ENCODE measurements at places on chromosomes 3 and 15.

DNA sequence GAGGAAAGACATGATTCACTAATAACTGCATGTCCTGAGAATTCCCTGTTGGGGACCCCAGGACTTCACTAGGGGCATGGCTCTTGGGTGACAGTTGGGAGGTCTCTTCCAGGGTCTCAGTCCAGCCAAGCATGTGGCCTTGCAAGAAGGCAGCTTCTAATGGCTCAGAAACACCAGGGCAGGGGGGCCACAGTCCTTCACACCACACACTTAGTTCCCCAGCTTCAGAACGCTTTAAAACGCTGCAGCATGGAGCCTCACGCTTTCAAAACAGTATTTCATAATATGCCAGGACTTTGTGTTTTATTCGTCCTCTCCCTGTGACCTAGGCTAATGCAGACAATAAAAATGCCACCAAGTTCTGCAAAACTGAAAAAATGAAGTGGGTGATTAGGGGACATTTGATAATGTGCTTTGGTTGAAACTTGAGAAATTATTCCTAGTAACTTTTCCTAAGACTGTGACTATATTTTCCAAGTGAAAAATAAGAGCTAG lies 48.4 kb upstream of the LIMD1 start:
- no peak for DNase-seq

DNA sequence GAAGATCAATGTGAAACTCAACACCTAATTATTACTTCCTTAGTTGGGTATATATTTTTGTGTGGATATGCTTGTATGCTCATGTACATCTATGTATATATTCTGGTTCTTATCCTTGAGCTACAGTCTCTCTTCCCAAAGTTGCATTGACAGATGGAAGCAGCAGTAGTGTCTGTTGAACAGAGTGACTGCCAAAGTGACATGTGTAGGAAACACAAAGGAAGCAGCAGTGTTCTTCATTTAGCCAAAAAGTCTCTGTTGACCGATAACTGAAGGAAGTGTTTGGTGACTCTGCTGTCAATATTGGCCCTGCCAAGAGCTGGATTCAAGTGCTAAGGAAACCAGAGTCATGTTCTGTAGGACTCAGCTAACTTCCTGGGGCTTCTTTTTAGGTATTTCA lies 123.8 kb downstream of the C3orf70 start:
- peak; percentile 79 for DNase-seq

DNA sequence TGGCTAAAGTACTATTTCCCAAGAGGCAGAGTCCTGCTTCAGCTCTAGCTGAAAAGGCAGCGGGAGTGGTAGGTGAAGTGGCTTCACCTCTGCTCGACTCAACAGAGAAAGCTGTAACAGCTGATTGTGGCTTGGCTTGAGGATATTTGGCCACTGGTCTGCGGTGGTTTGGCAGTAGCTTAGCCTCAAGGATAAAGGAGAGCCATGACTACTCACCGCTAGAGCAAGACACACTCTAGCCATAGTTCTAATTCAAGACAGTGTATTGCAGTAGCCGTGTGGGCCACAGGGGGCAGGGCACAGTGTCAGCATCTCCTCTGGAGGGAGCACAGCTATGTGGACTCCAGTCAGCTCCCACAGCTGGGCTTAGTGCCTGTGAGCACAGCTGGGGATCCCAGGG lies 23.5 kb downstream of the TPRG1 start:
- DNase-seq: no peak

GRCh38 chr3:105826778-105827634 lies 41.8 kb downstream of the CBLB start:
- DNase-seq: no peak

DNA sequence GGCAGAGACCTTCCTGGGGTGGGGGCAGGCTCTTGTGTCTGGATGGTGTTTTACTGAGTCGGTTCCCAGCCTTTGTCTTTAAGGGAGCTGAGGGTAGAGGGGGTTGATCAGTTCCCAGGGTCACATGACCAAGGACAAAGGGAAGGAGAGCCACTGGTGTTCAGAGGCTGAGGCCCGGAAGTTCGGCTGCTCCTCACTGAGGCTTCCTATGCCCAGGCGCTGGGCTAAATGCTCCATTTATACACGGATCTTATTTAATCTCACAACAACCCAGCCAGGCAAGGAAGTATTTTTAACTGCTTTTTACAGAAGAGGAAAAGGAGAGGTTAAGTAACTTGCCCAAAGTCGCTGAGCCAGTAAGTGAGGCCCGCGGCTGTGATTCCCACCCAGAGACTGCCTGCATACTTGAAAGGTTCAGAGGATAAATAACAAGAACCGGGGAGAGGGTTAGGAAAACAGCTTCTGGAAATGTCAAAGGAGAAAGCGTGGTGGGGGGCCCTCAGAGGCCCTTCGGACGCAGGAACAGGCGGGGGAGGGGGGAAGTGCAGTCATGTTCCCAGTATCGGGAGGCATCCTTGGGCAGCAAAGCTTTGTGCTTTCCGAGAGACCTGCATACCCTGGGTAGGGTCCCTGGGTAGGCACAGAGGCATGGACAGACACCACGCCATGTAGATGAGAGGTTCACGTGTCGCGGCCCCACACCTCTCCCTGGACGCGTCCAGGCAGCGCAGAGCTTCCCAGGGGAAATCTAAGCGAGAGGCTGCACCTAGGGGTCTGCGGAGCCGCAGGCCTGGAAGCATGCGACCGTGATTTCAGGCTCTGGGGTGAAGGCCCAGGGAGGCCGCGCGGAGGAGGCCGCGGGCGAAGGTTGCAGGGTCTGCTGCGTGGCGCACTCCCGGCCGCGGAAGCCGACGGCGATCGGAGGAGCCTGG lies 21.3 kb downstream of the EPHB3 start:
- DNase-seq: no peak

- DNase-seq: no peak
Measured at GRCh38 chr15:81923561-81924350, 122.1 kb downstream of the MEX3B start.

Measured in G401 (cell line).